ENCODE measurements at places on chromosomes 11 and 22.

DNA sequence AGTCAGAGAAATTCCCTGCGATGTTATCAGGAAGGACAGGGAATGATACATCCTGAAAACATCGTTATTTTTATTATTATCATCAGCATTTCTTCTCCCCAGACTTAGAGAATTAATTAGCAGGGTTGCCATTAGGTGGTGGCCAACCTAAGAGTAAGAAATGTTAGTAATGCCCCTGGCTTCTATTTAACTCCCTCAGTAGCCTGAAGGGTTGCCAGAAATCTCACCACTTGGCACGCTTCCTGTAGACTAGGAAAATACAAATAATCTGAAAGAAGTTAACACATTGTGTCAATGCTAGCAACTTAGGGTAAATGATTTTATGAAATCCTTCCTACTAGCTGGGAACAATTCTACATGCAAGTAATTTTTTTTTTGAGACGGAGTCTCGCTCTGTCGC is 45.5 kb downstream of the ENDOD1 start:
- DNase-seq, result no peak

- no peak for DNase-seq
These were observed 5.4 kb downstream of the OR8B12 start for GRCh38 chr11:124538019-124538418.

DNA sequence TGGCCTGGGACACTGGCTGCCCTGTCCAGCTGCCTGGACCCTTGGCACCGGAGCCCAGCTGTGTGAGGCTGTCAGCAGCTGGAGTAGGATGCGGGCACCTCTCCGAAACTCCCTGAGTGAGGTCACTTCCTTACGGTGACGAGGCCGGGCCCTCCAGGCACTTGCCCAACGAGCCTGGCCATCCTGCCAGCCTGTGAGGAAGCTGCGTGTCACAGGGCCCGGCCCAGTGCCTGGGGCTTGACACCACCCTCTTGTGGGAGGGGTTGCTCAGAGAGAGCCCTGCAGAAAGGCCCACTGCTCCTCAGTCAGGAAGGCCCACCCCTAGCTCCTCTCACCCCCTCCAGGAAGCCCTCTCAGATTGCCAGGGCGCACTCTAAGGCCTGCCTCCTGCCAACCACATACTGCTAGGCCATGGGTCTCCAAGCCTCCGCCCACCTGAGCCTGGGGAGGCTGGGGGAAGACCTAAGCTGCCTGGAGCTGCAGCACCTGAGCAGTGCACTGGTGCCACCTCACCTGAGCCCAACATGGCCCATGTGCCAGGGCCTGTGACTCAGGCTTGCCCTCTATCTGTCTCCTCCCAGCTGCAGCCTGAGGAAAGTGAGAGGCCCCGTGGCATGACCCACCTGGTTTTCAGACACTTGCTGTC is 4.3 kb upstream of the PHLDA2 start:
- no peak for DNase-seq

DNA sequence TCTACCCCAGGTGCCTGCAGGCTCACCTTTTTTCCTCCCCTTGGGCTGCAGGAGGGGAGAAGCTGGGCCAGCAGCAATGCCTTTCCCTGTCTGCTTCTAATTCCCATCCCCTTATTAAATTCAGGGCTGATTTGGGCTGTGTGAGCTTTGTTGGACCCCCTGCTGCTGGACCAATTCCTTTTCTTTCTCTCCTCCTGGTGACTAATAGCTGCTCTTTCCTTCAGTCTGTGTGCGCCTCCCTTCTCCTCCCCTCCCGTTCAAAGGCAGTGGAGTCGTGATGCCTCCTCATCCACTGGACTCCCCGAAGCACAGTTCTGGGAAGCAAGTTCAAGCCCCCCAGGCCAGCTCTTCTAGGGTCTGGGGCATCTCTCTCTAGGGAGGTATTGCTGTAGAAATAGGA is 567.9 kb upstream of the CADM1 start:
- DNase-seq, result no peak

DNA sequence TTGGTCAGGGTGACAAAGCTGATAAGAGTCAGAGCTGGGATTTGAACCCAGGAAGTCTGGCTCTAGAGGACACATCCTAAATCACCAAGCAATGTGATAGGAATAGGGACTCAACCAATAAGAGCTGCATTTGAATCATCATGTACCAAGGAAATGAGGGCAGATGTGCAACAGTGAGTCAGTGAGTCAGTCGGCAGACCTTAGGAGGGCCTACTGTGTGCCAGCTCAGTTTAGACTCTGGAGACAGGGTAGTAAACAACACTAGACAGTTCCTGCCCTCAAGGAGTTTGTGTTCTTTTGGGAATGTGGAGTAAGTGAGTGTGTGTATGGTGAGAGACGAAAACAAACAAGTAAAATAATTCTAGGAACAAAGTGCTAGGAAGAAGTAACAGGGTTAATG is 11.2 kb downstream of the IL10RA start:
- no peak for DNase-seq

- DNase-seq, result no peak
These were observed 698.6 kb upstream of the ARHGAP42 start for GRCh38 chr11:99988471-99988837.

DNA sequence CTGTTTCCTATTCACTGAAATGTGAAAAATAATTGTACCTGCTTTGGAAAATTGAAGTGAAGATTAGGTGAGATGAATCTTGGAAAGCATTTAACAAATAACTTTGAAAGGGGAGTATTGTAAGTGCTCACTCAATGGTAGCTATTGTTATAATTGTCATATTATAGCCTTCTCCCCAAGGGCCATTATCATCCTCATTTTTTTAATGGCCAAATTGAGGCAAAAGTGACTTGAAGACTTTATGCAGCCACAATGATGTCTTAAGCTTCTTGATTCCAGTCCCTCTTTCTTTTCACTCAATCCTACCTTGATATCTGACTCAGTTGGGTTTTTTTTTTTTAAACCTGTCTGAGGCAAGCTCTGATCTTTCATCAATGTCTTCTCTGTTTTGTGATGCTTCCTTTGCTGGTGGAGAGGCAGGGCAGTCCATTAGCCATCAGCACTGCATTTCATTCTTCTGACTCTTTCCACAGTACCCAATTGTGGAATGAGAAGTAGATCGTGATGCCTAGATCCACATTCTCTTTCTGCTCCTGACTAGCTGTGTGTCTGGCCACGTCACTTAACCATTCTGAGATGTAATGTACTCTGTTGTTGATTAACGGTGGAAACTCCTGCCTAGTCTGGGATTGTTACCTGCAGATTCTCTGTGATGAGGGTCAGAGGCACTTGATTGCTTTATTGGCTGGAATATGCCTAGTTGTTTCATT is 101.4 kb downstream of the DBX1 start:
- DNase-seq, result no peak

- DNase-seq, result no peak
These were observed 12.1 kb downstream of the CECR2 start for GRCh38 chr22:17381192-17381913.

DNA sequence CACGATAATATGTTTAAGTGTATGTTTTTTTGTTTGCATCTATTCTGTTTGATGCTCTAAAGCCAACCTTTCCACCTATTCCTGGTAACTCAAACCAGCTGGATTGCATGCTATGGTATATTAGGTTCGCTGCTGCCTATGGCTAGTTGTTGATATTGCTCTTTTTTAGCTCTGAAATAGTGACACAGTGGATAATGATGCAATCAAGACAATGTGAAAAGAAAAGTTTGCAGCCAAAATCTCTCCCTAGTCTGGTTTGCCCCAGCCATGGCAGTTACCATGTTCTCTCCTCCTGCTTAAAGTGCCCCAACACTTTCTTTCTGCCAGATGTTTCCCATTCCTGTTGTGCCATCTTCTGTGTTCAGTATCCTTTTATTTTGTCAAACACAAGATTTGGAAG is 269.7 kb downstream of the DYNC2H1 start:
- no peak for DNase-seq

- no peak for DNase-seq
These were observed 466.9 kb upstream of the LRRC4C start for GRCh38 chr11:41926339-41926738.

GRCh38 chr11:125457814-125458343 is 38.2 kb downstream of the FEZ1 start:
- DNase-seq, result no peak

DNA sequence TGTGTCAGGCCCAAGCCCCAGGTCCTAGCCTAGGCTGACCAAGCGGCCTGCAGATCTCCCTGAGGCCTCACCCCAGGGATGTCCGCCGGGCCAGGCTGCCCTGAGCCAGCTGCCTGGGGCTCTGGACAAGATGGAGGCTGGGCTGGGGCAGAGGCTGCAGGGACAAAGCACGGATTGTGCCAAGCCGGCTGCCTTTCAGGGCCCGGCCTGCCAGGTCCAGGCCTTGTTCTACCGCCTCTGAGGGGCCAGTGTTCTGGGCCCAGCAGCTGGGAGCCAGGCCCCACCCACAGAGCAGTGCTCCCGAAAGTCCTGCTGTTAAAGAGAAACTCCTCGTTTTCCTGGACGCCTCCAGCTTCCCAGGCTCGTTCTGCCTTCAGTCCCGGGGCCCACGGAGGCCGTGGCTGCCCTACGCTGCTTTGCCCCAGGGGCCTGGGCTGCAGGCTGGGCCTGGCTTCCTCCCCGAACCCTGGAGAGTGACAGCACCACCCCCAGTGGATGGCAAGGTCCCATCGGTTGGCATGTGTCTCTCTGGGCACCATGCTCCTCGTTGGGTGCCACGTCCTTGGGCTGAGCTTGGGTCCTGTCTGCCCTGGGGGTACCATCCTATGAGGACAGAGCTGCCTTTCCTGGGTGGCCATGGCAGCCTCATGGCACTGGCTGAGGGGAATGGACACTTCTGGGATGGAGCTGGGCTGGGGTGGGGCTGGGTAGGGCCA is 7.6 kb downstream of the BRSK2 start:
- DNase-seq, result no peak

DNA sequence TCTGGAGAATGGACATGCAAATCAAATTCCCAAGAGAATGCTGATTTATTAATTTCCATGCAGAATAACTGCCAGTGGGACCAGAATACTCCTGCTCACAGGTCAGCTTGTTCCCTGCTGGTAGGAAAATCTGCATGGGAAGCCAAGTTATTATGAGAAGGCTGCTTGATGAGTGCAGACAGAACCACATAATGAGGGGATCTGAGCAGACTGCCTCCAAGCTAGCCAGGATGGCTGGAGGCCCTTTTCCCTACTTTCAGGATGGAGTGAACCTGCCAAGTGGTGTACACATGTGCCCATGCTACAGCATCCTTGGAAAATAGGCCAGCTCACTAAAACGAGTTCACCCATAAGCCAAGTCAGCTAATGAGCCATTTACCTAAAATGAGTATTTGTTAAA is 55.2 kb upstream of the ZBED5 start:
- no peak for DNase-seq

GRCh38 chr22:48258811-48259210 is 1496.4 kb downstream of the TBC1D22A start:
- no peak for DNase-seq

DNA sequence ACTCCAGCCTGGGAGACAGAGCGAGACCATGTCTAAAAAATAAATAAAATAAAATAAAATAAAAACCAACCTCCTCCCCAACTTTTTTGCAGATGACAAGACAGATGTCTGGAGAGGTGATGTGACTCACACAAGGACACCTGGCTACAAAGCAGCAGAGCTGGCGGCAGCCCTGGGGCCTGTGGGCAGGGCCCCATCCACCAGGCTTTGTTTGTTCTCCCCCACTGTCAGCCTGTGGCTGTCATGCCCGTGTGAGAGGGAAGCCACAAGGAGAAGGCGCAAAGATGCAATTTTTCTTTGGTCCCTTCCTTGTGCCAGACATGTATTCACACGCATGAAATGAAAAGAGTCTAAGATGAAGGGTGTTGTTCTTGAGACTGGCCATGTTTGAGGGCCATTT is 16.6 kb downstream of the CD59 start:
- no peak for DNase-seq

DNA sequence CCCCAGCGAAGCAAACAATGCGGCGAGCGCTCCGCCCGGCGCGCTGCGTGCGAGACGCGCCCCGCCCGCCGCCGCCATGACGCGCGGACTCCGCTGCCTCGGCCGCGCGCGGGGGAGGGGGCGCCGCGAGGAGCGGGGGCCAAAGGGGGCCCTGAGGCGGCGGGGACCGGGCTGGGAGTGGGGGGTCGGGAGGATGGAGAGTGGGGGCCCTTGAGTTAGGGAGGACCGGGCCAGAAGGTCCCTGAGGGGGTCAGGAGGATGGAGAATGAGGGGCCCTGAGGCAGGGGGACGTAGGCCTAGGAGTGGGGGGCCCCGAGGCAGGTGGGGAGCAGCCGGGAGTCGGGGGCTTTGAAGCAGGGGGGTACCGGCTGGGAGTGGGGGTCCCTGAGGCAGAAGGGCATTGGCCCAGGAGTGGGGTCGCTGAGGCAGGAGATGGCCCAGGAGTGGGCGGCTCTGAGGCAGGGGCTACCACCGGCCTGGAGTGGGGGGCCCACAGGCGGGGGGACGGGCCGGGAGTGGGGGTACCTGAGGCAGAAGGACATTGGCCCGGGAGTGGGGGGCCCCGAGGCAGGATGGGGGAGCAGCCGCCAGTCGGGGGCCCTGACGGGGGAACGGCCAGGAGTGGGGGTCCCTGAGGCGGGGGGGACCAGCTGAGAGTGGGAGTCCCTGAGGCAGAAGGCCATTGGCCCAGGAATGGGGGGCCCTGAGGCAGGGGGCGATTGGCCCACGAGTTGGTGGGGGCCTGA is at the start of gene BRD1:
BRD1 (minus strand) TSS at position 21 of the 746 bp plus-strand sequence. CDS start 3,556 bp downstream, outside the sequence.
- no peak for DNase-seq

DNA sequence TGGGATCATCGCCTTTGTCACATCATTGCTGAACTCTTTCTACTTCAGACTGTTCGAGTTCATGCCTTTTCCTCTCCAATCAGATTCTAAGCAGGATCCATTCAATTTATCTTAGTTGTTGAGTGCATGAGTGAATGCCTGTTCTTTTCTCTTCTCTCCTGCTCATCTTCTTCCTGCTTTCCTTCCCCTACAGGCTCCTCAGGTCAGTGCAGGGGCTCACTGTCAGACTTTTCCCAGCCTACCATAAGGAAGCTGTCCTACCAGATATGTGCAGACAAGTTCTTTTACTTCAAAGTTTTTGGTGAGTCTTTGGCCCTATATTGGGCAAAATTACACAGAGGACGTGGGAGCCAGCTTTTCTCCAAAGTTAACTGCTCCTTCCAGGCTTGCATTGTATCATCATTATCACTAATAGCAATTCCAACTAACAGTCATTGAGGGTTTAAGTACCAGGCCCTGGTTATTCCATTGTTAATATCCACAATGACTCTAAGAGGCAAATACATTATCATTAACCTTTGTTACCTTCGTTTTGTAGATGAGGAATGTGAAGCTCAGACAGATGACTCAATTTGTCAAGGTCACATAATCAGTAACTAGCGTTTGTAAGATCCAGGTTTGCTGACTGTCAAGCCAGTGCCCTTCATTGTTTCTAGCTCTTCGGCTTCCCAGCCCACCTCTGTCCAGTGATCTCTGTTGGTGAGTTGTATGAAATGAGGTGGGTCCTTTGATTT is 30.4 kb downstream of the OR6Q1 start:
- no peak for DNase-seq

- DNase-seq, result no peak
These were observed 243 bp upstream of the SYT9 start for GRCh38 chr11:7251487-7251835.

Data from activated gamma-delta T cell treated with anti-CD3 and anti-CD28 coated beads, Interleukin-2, amount 50 U/mL, for 16 hours (primary cell).